ENCODE measurements at places on chromosomes 11 and 22. TPM values are rescaled to one million over a fixed set of nuclear protein-coding genes. Genes with fewer than 3 reads are reported as not detected.
A peak's percentile ranks its signal among the peaks of the same experiment; 100 is the strongest.

- DNase-seq = no peak
These were observed 36.6 kb upstream of the NFAM1 start for GRCh38 chr22:42468841-42469240.

BIK gene
- total RNA-seq = not detected

DNA sequence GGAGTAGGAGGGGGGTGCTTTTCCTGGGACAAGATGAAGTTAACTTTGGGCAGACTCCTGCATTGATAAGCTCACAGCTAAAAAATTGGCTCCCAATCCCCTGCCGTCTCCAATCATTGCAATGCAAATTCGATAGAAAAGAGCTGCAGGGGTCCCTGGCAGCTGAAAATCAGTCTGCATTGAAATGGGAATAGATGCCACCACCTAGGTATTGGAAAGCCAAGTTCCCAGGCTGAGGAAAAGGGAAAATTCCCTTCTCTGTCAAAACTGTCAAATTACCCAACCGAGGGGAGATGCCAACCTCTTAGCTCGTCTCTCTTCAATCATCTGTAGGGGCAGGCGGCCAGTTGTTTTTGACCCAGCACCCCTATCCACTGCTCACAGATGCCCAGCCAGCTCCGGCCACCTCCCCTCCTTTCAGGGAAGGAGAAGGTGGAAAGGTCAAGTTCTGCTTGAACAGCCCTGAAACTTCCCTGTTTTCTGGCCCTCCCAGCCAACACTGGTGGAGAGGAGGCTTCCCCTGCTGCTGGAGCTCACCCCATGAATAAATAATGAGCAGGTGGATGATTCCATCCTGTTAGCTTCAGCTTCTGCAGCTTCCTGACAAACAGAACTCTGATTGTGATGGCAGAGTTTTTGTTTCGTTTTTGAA lies 916.3 kb downstream of the TBC1D22A start:
- DNase-seq = no peak

DNA sequence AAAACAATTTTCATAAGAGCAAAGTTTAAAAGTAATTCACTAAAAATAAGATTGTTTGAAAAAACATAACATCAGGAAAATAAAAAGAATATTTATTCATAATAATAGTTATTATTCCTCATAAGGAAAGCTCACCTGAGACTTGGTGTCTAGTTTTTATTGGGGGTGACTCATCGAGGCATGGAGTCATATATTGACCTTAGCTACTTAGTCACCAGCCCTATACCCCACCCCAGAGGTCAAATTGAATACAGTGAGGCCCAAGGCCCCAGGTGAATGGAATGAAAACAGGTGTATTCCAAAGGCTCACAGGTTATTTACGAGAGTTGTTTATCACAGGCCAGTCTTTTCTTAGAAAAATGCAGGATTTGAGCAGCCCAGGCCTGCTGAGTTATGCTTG lies 36.9 kb downstream of the CNTF start:
- no peak for DNase-seq

- no peak for DNase-seq
These were observed 186.1 kb downstream of the MYO18B start for GRCh38 chr22:25928038-25928437.

GRCh38 chr11:113372309-113372708 lies 15.3 kb upstream of the ANKK1 start:
- DNase-seq = no peak

- DNase-seq = no peak
These were observed 16.4 kb downstream of the IFITM10 start for GRCh38 chr11:1733716-1734640.

CHRDL2 gene
- 6.1 TPM for total RNA-seq

OR52H1 gene
- not detected for total RNA-seq

GRCh38 chr11:14242187-14242586 lies 116.8 kb downstream of the RRAS2 start:
- no peak for DNase-seq

- DNase-seq = no peak
These were observed 778 bp downstream of the KDELR3 start for GRCh38 chr22:38468443-38469305.

- DNase-seq = peak; percentile 25
These were observed 11.6 kb downstream of the MMP3 start for GRCh38 chr11:102831489-102832440.

FRMD8 gene
- total RNA-seq = 13.4 TPM

- no peak for DNase-seq
These were observed 7.8 kb upstream of the BCL9L start for GRCh38 chr11:118933486-118933885.

GRCh38 chr11:96474263-96474662 lies 84.5 kb downstream of the JRKL start:
- no peak for DNase-seq

DNA sequence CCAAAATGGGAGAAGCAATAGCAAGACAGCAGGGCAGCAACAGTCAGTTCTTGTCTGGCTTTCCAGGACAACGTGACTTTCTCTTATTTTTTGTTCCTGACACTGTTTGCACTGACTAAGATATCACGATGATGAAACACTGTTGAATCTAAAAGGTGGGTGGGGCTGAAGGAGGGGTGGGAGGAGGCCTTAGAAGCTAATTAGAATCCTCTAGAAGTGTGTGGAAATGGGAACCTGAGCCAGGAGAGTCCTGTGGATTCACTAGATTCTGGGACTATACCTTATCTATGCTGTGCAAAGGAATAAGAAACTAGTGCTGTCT lies 300.3 kb downstream of the ST3GAL4 start:
- no peak for DNase-seq

- DNase-seq = no peak
These were observed 7.1 kb downstream of the EWSR1 start for GRCh38 chr22:29275167-29275566.

RGL4 gene
- total RNA-seq = 0.44 TPM

GRCh38 chr11:2926611-2927051 lies 2.6 kb downstream of the PHLDA2 start:
- DNase-seq = no peak

DNA sequence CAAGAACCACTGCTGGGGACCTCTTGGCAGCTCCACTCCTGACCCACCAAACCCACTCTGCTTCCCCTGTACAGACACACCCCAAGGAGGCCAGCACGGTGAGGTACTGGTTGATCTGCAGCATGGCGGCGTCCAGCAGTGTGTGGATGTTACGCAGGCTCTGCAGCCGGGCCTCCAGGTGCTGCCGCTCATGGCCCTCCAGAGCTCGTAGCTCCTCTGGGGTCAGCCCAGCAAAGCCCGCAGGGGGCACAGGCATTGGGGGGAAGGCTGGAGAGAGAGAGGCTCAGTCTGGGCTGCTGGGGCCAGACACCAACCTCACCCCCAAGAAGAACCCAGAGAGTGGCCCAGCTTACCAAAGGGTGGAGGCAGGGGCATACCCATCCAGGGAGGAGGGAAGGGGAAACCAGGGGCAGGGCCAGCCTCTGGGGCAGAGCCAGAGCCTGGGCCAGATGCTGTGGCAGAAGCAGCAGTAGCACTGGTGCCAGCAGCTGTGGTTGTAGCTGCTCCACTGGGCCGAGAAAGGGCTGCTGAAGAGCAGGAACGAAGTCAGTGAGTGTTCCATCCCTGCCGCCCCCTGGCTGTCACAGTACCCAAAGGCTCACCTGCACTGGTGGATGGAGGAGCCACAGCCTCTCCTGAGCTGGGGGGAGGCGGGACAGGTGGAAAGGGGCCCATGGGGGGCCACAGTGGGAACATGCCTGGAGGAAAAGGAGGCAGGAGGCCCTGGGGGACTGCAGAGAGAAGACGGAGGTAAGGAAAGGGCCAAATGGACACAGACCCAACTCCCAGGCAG lies 4.5 kb downstream of the SYVN1 start:
- no peak for DNase-seq

DNA sequence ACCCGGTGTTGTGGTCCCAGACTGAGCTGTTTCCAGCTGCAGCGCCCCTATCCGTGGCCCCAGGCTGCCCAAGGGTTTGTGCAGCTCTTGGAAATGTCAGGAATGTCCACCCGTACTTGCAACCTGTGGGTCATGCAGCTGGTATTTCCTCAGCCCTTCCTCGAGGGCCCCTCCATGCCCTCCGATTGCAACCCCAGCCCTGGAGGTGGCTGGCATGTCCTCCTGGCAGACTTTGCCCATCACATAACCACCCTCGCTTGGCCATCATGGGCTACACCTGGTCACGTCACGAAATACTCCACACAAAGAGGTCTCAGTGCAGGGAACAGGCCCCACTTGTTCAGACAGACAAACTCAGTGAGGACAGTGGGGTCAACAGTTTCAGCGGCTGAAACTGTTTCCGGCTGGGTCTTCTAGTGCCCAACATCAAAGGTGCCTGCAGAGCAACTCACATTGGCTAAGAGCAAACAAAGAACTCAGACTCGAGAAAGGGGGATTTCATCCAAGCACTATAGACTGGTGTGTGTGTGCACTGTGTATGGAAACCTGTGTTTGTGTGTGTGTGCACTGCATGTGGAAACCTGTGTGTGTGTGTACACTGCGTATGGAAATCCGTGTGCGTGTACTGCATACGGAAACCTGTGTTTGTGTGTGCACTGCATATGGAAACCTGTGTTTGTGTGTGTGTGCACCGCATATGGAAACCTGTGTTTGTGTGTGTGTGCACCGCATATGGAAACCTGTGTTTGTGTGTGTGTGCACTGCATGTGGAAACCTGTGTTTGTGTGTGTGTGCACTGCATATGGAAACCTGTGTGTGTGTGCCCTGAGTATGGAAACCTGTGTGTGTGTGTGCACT lies 72.8 kb upstream of the CCND1 start:
- DNase-seq = no peak

CNGA4 gene
- not detected for total RNA-seq

- DNase-seq = peak; percentile 36
These were observed 889 bp upstream of the DMC1 start for GRCh38 chr22:38570779-38571364.

DNA sequence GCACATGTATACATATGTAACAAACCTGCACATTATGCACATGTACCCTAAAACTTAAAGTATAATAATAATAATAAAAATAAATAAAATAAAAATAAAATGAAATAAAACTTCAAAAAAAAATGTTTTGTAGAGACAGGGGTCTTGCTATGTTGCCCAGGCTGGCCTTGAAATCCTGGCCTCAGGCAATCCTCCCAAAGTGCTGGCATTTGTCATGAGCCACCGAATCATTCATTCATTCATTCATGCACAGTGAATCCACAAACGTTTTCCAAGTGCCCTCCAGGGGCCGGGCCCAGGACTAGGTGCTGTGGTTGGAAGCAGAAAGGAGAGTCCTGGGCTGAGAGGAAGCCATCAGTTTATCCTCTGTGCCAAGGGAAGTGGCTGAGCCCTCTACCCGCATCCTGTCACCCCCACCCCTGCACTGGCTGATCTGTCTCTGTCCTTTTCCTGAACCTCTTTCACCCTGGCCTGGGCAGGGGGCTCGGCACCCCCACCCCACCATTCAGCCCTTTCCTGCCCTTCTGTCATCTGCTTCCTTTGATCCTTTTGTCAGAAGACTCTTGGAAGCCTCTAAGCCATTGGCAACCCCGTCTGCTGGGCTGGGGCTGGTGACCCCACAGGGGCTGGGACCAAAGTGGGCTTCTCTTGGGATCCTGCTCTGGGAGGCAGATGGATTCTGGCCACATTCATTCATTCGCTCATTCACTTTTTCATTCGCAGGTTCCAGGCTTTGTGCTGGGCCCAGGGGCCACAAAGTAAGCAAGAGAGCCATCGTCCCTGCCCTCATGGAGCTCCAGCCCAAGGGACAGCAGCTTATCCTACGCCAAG lies 84.3 kb downstream of the IGLL1 start:
- no peak for DNase-seq

OR9G4 gene
- not detected for total RNA-seq

DNA sequence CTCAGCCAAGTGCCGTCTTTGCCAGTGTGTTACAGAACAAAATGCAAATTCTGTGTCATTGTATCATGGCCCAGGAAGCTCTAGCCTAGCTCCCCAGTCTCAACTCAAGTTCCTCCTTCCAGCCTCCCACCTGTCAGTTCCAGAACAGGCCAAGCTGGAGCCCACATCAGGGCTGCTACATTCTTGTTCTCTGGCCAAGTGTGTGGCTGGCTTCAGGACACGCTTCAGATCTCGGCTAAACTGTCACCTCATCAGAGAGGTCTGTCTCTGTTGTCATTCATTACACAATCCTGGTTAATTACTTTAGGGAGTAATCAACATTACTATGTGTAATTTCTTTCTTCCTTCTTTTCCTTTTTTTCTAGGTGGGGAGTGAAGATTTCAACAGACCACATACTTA lies 347.0 kb upstream of the SYN3 start:
- no peak for DNase-seq

GRCh38 chr22:27749597-27750225 lies 51.8 kb downstream of the MN1 start:
- peak; percentile 20 for DNase-seq

- no peak for DNase-seq
These were observed 1343.7 kb downstream of the BRD1 start for GRCh38 chr22:48483764-48484528.

DNA sequence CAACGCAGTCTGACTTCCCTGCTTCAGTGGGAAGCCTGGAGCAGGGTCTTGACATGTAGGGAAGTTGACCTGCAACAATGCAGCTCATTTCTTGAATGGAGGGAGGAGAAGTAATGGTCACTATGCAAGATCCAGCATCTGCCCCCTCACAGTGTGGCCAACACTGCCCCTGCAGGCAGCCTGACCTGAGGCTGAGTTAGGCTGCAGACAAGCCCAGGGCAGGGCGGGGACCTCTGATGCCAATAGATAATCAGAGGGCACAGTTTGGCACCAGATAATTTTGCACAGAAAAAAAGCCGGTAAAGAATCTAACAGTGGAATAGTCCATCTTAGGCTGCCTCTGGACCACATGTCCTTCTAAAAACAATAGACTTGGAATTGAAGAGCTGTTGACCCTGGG lies 182.3 kb downstream of the DSCAML1 start:
- DNase-seq = no peak

- DNase-seq = no peak
These were observed 178.2 kb downstream of the LRRC4C start for GRCh38 chr11:41281131-41281742.

FOXRED2 gene
- total RNA-seq = 5.1 TPM

GRCh38 chr11:8261921-8262551 lies 1.6 kb downstream of the LMO1 start:
- DNase-seq = no peak

DNA sequence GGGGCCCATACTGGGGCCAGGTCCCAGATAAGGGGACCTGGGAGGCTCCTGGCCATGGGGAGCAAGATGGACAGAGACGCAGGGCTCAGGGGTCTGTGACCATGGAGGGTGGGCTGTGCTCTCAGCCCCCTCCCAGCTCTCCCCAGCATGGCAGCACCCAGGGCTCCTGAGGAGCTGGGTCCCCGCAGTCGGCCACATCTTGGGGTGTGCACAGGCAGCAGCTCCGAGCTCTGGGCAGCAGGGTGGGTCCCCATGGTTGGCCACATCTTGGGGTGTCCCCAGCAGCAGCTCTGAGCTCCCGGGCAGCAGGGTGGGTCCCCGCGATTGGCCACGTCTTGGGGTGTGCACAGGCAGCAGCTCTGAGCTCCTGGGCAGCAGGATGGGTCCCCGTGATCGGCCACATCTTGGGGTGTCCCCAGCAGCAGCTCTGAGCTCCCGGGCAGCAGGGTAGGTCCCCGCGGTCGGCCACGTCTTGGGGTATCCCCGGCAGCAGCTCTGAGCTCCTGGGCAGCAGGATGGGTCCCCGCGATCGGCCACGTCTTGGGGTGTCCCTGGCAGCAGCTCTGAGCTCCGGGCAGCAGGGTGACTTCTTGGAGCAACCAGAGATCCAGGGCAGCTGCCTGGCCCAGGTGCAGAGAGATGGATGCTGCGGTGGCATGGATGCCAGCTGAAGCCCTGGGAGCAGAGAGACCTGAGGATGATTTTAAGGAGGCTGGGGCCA lies 18.3 kb upstream of the MUC5B start:
- peak; percentile 9 for DNase-seq

LMO2 gene
- 15.4 TPM for total RNA-seq
